ENCODE measurements at places on chromosomes 4 and X.

- DNase-seq: no peak
Observed at GRCh38 chr4:109295081-109295480, 7.4 kb downstream of the COL25A1 start.

GRCh38 chr4:110926841-110927400, 304.0 kb upstream of the PITX2 start:
- no peak for DNase-seq

DNA sequence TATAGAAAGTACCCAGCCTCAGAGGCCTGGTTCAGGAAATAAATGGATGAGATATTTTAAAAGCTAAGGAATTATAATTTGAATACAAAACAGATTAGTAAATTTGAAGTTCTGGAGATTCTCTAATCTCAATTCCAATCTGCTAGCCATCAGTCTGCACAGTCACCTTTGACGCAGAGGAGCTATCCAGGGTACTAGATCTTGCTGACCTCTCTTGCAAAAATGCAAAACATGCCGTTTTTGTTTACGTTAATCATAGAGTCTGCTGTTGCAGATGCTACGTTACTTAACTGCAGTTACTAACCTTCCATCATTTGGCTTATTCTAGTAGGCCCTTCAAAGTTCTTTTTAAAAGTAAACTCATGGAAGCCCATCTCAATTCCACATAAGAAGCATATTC, 10.4 kb downstream of the CCSER1 start:
- DNase-seq: no peak

DNA sequence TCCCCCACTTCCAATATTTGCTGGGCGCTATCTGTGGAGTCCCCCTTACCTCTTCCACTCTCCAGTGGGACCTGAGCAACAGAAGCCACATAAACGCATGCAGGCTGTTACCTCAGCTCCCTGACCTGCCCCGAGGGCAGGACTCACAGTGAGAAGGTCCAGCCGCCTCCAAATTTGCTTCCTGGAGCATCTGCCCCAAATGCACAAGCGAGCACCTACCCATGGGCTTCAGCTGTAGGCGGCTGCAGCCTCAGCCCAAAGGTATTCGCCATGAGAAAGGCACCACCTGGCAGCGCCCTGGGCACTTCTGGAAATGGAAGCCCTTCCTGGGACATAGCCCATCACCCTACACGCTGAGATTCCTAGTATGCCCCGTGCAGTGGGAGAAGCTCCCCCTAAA, 23.4 kb downstream of the SPACA5 start:
- no peak for DNase-seq

GRCh38 chrX:9745417-9746115, 20.1 kb downstream of the GPR143 start:
- DNase-seq: no peak

DNA sequence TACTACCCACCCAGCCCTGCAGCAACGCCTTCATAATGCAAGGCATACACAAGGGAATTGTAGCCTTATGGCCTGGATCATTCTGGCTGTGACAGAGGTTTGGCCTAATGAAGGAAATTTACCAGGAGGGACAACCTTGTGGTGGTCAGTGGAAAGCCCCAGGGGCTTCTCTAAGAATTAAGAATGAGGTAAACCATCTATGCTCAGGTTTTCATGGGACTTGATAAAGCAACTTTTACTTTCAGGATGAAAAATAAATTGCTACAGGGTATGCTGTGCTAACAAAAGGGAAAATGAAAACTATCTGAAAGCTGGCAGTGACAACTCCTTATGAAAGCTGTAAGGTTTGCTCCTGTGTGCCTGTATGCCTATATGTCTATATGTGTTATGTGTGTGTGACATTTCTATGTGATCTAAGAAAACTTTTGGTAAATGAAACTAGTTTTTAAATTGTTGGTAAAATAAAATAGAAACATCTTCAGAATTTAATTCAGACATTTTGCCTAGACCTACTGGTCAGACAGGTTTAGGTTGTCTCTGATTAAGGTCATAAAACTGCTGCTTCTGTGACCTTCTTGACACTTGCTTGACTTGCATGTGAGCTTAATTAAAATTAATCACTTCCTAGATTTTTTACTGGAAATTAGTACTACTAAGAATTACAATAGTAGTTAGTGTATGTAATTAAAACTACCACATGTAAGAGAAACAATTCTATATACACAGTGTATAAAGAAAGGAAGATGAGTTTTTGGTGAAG, 19.9 kb upstream of the TXK start:
- no peak for DNase-seq

- no peak for DNase-seq
Observed at GRCh38 chr4:148449921-148450320, 7.7 kb upstream of the NR3C2 start.

- no peak for DNase-seq
Observed at GRCh38 chr4:126533146-126533805, 1099.5 kb upstream of the INTU start.

DNA sequence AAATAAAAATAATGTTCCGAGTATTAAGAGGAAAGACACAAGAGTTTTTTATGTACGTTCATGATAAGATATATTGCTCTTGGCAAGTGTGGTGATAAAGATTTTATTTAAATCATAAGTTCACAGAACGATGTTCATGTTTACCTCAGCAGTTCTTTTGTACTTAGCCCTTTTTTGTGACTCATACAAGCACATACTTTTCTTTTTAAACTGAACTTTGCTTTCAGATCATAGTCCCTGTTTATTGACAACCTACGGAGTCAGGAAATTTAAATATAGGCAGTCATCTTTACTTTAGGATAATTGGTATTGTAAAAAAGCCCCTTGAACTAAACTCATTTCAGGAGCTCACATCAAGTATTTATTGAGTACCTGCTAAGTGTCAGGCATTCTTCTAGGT, 1.3 kb upstream of the CTSO start:
- DNase-seq: no peak

DNA sequence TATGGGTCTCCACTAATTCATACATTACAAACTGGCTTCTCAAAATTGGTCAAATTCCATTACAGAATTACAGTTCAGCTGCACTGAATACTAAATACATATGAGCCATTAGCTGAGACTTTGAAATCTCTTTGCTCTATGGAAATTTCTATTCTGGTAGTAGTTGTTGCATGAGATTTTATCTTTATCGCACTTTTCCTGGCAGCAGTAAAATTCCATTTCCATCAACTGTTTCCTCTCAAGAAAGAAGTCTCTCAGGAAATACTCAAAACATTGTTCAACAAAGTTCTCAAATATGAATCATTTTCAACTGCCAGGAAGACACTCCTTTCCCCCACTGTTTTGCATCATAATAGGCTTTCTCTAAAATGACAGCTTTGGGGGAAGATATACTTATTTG, 51.3 kb downstream of the ATP11C start:
- no peak for DNase-seq

DNA sequence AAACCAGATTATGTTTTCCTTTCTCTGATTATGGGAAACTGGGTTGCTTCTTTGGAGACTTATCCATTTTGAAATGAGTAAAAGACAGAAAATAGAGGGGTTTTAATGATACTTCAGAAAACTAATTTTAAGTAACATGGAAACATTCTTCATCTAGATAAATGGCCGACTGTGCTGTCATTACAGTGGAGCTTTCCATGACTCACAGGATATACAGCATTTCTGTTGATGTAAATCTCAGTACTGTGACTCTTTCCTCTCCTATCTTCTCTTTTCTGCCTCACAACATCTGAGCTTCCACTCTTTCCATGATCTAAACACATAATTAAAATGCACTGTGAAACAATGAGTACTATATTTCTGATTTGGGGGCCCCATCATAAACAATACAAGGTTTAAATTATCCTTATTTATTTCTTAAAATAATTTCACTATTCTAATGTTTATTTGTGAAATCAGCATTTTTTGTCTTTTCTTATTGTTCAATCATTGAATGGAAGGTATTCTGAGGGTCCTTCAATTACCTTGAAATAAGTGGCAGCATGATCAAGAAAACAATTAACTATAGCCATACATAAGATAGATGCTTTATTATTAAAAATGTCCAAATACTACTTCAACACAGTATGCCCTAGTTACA, 19.3 kb downstream of the SEC24D start:
- no peak for DNase-seq

DNA sequence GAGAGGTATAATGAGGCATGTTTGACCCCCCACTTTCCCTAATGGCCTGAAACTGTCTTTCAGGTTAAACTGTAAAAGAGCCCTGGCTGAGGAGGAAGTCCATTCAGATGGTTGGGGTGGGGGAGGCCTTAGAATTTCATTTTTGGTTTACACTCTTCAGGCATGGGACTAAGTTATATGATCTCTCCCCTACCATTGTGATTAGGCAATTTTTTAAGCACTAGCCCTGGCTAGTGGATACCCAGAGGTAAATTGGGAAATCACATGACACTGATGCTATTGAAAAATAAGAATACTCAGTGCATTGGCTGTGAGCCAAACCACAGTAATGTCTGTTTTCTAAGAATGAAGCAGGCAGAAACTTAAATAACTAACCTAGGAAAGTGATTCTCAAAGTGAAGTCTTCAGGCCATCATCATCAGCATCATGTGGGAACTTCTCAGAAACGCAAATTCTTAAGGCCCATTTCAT, 149.7 kb downstream of the RRAGB start:
- DNase-seq: no peak

- no peak for DNase-seq
Observed at GRCh38 chr4:108636246-108636645, 14.2 kb upstream of the OSTC start.

GRCh38 chrX:44931441-44931973, 58.5 kb downstream of the KDM6A start:
- no peak for DNase-seq

GRCh38 chr4:75973766-75974165, 17.0 kb downstream of the SDAD1 start:
- DNase-seq: no peak

- no peak for DNase-seq
Observed at GRCh38 chr4:31351695-31352094, 631.5 kb downstream of the PCDH7 start.

GRCh38 chr4:48074657-48075056, 58.1 kb downstream of the NIPAL1 start:
- DNase-seq: no peak

DNA sequence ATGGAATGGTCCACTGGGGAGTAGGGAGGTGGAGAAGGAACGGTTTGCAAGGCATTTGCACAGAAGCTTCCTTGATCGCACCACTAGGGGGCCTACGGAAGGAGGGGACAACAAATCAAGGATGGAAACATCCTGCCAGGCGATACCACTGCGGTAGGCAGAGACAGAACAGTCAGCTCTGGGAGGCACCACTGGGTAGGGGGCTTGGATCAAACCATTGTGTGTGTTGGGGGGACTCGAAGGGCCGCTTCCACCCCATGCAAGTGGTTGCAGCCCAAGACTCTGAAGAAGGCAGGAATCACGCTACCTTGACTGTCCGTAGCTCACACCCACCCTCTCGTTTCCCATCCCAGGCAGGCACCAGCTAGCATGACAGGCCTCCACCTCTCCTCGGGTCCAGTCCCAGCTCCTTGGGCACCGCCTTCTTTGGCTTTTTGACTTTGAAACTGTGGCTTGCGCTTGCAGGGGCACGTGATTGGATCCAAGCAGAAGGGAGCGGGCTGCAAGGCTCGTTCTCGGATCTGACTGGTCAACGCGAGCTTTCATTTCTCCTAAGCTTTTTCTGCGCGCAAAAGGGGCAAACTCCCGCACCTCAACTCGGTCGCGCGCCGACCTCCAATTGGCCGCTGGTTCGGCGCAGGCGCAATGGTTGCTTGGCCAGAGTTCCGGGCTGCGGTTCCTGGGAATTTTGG, 28.4 kb downstream of the GAGE1 start:
- DNase-seq: no peak

DNA sequence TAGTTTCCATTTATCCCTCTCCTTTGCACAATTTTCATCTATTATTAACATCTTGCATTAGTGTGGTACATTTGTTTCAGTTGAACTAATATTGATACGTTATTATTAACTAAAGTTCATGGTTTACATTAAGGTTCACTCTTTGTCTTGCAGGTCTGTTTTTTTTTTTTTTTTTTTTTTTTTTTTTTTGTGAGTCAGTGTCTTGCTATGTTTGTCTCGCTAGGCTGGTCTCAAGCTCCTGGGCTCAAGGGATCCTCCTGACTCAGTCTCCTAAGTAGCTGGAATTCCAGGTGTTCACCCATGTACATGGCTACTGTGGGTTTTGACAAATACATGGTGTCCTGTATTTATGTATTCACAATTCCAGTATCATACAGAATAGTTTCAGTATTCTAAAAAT, 6.8 kb downstream of the TBC1D19 start:
- DNase-seq: no peak

DNA sequence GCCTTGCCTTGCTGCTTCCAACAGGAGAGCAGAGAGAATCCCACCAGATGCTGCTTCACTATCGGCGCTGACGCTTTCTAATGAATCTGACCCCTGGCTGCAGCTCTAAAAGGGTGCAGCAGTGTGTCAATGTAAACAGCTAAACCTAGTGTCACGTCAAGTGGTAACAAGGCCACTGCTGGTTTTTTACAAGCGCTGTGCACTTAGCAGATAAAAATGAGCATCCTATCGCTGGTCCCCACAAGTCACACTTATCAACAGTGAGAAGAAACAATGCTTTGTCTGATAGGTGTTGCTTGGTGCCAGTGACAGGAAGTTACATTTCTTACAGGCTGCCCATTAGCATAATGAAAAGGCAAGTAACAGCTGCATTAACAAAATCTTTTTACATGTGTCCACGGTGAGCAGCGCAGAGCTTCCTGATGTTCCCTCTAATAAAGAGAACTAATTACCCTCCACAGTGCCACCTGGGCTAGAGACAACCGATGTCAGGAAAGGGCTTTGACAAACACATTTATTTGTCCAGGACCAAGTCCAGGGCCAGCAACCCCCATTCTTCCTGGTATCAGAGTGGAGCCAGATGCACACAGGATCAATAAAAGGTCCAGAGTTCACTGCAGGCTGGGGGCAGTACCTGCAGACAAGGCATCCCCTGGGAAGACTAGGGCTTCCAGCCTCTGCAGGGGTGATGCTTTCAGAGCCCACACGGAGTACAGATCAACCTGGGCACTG, 176.0 kb downstream of the MGST2 start:
- DNase-seq: no peak

DNA sequence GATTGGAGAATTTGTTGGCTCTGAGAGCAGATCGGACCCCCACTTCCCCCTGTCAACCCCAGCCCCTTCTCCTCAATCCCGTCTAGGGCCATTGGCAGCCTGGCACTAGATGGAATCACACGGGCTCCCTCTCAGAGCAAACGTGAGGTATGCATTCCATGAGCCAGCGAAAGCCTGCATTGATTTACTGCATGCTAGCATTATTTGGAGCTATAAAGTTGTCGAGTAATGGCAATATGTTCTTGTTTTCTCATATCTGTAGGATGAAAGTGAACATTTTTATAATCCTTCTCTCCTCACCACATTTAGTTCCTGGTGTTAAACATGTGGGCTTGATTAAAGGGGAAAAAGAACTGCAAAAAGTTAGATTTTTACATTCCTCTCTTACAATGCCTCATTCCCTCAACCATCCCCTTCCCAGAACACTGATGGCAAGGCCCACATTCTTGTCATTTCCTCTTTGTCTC, 159.2 kb downstream of the SPRY1 start:
- DNase-seq: no peak

Data from stimulated activated CD8-positive, alpha-beta memory T cell treated with anti-CD3 and anti-CD28 coated beads, Interleukin-15, amount 100 ng/mL, for 4 hours (primary cell).